Stimulated activated CD8-positive, alpha-beta memory T cell treated with anti-CD3 and anti-CD28 coated beads, Interleukin-2, amount 100 ng/mL, for 1 hour (primary cell): ENCODE measurements at places on chromosomes 2 and 18.

GRCh38 chr2:55118643-55119083 lies 68.4 kb upstream of the RTN4 start:
- DNase-seq: no peak

- no peak for DNase-seq
These were observed 3.6 kb downstream of the ECEL1 start for GRCh38 chr2:232483923-232484627.

DNA sequence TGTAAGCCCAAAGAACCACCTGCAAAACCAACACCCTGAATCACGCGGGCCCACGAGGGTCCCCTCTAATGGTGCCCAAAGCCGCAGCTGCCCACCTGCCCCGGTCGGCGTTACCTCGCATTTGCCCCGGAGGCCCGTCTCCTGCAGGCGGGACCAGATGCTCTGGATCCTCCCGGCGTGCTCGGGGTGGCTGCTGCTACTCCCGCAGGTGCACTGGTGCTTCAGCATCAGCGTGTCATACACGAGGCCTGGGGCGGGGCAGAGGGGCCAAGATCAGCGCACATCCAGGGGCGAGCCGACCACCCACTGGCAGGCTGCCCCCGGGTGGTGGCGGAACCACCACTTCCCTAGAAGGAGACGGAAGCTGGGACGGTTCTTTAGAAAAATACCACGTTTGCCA lies 260.1 kb downstream of the TWIST2 start:
- no peak for DNase-seq

DNA sequence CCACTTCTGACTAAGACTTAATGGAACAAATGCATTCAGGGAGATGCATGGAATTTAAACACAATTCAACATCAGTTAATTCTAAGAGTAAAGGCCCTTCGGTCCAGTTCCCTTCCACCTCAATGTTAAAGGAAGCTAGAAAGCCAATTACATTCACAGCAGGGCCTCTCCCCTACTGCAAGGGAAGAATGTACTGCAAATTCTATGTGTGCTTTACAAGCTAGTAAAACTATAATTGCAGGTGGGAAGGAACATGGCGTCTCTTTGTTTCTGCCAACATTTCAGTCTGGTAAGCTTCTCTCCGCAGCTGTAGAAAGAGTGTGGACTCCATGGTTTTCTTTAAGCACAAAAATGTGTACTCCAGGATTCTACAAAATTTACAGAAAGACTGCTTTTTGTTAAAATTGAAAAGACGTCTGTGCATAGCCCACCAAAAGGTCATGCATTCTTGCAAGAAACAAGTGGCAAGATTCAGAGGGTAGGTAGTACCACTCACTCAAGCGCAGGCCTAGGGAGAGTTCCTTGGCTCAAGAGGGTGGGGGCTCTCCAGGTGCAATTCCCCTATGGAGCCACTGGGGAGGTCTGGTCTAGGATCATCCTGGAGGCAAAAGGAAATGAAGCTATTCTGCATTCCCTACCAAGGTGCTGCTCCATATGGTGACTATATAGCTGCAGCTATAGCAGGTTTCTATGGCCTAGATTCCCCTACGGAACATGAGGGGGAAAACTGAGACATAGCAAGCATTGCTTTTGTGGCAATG lies 127.0 kb upstream of the FZD5 start:
- no peak for DNase-seq

- no peak for DNase-seq
These were observed 254.8 kb downstream of the MYCN start for GRCh38 chr2:16194931-16195680.

DNA sequence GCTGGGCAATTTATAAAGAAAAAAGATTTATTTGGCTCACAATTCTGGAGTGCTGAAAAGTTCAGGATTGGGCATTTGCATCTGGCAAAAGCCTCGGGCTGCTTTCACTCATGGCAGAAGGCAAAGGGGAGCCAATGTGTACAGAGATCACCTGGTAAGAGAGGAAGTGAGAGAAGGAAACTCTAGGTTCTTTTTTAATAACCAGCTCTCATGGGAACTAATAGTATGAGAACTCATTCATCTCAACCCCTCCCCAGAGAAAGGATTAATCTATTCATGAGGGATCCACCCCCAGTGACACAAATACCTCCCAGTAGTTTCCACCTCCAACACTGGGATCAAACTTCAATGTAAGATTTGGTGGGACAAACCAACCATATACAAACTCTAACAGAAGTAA lies 129.0 kb downstream of the EVA1A start:
- DNase-seq: no peak

- no peak for DNase-seq
These were observed 18.6 kb downstream of the ARL4C start for GRCh38 chr2:234478121-234478858.

- no peak for DNase-seq
These were observed 35.9 kb downstream of the LHCGR start for GRCh38 chr2:48719480-48720177.

DNA sequence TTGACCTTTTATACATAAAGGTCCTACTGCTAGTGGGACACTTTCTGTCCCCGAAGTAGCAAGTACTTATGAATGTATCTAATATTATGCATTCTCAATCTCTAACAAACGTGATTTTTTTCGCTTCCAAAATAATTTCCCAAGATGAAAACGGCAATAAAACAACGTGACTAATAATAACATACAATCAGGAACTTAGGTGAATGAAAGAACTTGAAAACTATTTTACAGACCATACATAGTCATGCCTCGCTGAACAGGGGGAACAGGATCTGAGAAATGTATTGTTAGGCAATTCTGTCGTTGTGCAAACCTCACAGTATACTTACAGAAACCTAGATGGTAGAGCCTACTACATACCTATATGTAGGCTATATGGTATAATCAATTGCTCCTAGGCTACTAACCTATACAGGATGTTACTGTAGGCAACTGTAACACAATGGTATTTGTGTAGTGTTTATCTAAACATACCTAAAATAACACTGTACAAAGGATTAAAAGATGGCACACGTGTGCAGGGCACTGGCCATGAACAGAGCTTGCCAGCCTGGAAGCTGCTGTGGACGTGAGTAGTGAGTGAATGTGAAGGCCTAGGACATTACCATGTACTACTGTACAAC lies 2.5 kb downstream of the RTN4 start:
- DNase-seq: no peak

DNA sequence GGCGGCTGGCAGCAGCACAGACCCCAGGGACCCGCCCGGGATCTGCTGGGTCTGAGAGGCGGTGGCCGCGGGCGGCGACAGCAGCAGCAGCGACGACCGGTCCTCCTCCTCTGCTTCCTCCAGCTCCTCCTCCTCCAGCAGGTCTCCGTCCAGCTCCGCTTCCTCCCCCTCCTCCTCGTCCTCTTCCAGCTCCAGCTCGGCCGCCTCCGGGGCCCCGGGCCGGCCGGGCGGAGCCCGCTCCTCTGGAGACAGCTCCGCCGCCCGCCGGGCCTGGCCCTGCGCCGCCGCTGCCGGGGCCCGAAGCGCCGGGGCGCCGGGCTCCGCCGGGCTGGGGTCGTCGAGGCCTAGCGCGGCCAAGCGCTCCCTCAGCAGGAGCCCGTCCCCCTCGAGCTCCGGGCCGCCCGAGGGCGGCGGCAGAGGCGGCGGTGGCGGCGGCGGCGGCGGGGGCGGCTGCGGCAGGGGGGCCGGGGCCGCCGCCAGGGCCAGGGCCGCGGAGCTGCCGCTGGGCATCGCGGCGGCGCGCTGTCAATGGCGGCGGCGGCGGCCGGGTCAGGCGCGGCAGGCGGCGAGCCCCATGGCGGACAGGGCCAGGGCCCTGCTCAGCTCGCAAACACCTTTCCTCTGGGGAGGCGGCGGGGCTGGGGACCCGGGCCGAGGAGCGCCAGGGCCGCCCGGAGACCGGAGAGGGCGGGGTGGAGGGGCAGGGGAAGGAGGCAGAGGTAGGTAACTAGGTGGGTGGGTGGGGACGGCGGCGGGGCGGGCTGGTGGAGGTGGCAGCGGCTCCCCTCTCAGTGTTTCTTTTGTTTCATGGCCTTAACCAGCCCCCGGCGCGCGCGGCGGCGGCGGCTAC lies 445 bp downstream of the MEX3C start:
- no peak for DNase-seq

DNA sequence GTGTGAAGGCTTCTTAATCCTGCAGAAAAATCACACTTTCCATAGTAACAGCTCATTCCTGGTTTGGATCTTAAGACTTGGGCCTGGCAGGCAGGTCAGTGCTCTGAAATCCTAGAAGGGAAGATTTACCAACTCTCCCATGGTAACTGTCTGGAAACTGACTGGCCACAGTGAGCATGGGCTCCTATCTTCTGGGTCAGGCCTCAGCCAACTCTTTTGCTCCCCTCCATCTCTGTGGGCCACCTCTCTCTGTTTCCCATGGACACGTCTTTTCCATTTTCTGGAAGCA lies 86.7 kb downstream of the ACAA2 start:
- DNase-seq: no peak

GRCh38 chr2:119174216-119174992 lies 15.9 kb upstream of the C1QL2 start:
- DNase-seq: peak; percentile 28

- DNase-seq: no peak
These were observed 17.1 kb upstream of the CACNB4 start for GRCh38 chr2:152115952-152116351.

DNA sequence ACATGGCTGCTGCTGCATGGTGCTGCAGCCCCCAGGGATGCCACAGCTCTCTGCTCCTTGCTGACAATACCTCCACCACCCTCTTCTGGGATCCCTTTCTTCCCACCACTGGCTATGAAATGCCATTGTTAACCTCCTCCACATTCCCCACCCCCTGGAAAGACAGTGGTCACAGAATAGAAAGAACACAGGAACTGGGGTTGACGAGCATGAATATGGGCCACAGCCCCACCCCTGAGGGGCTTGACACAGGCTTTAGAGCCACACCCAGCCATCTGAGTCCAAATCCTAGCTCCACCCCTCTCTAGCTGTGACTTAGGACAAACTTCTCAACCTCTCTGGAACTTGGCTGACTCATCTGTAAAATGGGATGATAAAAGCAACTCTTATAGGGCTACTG lies 47.3 kb downstream of the TMEM163 start:
- DNase-seq: no peak

DNA sequence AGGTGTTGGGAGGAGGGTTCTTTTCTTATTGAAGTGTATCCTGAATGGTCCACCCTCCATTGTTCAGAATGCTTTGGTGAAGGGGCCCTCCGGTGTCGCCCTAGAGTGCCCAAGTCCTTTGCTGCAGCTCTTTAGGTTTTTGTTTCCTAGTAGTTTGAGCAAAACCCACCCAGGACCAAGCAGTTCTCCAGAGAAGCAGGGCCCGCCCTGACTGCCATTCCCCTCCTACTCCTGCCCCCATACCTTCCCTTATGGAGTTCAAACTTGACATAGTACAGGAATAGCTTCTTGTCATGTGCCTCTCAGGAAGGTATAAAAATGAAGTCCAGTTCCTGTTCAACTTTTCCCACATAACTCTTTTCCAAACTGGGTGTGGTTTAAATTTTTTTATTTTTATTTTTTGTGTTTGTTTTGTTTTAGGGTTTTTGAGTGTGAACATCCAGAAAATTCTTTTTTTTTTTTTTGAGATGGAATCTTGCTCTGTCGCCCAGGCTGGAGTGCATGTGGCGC lies 5.6 kb downstream of the MERTK start:
- DNase-seq: no peak

- no peak for DNase-seq
These were observed 276.4 kb downstream of the TGIF1 start for GRCh38 chr18:3726238-3726951.

DNA sequence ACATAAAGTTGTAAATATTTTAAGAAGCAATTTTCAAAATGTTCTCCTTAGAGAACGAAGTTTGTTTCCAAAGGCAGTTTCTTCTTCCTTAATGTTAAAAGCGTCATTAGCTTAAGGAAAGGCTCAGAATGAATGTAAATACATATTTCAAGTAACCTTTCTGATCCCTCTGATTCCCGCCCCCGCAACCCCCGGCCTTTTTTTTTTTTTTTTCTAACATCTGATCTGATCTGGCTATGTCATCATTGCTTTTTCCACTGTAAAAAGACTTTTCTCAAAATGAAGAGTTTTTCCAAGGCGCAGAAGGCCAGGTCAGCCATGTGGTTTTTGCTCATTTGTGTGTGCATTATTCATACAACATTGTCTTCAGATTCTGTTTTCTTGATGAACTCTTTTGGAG lies 57.1 kb upstream of the MEIS1 start:
- no peak for DNase-seq

DNA sequence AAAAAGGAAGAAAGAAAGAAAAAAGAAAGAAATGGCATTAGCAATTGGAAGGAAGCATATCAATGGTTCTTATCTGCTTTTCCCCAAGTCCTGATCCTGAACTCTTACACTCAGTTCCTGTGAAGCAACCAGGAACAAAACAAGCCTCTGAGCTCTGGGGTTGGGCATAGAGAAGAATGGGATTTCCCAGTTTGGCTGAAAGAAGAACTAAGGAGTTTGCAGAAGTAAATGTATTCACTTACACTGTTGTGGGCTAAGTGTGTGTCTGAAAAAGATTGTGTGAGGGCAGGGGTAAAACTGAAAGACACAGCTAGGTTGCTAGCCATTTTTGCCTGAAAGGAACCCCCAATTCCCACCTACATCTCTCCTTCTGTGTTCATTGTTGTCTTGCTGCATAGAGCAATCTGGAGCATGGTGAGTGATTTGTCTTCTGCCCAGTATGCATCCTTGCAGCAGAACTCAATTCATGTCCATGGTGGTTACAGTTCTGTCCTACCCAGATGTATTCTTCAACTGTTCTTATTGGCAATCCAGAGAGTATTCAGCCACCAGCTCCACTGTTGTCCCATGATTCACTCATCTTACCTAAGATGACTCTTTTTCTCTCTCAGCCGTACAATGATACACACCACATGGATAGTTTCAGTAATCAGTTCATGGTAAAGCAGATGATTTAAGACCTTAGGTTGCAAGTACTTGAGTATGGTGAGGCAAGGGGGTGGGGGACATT lies 348.7 kb downstream of the ARHGAP15 start:
- no peak for DNase-seq

GRCh38 chr18:7737550-7737949 lies 170.4 kb downstream of the PTPRM start:
- no peak for DNase-seq

DNA sequence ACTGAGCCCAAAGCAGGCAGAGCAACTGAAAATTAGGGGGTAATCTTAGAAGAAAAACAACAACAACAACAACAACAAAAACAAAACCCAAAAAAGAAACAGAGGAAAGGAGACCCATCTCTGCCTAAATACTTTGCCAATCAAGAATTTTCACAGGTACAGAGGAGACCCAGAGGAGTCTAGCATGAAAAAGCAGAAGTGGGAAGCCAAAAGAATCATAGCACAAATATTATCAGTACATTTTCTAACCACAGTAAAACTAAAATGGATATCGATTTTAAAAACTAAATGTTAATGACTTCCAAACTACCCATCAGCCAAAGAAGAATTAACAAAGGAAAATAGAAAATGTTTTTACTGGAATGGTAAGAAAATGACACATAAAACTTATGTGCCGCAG lies 148.1 kb downstream of the BAZ2B start:
- DNase-seq: no peak
